ENCODE measurements at places on chromosomes 2 and 18.

DNA sequence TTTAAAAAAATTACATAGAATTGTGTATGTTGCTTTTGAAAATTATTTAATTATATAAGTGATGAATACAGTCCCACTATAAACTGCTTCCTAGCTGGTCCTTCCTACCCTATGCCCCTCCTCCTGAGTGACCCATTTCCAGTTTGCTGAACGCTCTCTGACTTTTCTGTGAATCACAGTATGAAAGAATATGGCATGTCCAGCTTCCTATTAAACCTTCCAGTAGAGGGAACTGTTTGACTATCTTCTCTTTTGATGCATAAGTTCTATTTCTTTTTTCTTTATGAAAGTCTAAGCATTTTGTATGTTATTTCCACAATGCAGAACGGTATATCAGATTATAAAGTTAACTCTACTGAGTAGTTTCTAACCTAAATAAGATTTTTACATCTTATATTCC, 41.3 kb downstream of the PSMG2 start:
- no peak overlapping the region for H3K27ac ChIP-seq
- DNase-seq, result peak; percentile 53
- no peaks in the 10 kb centered on the region for H3K36me3 ChIP-seq
- H3K4me3 ChIP-seq, result no peak overlapping the region
- no peaks in the 10 kb centered on the region for H3K4me1 ChIP-seq

DNA sequence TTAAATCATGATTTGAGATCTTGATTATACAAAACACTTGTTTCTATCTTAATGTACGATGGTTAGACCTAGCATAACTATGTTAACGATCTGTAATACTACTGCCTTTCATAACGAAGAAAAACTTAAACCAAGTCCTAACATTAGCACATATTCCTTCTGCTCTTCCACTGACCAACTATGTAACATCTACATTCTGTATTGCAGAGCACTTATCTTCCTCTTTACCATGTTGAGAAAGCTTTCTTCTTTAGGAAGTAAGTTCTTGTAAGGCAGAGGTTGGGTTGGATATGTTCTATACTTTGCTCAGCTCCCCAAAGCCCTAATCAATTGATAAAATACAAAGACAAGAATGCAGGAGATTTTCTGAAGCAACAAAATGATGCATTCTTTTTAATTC, 7.9 kb upstream of the ZNF407 start:
- no peaks in the 10 kb centered on the region for H3K4me1 ChIP-seq
- H3K36me3 ChIP-seq, result no peaks in the 10 kb centered on the region
- peaks cover 4% of the 10 kb centered on the region for H3K27me3 ChIP-seq
- DNase-seq, result no peak
- no peak overlapping the region for H3K4me3 ChIP-seq

DNA sequence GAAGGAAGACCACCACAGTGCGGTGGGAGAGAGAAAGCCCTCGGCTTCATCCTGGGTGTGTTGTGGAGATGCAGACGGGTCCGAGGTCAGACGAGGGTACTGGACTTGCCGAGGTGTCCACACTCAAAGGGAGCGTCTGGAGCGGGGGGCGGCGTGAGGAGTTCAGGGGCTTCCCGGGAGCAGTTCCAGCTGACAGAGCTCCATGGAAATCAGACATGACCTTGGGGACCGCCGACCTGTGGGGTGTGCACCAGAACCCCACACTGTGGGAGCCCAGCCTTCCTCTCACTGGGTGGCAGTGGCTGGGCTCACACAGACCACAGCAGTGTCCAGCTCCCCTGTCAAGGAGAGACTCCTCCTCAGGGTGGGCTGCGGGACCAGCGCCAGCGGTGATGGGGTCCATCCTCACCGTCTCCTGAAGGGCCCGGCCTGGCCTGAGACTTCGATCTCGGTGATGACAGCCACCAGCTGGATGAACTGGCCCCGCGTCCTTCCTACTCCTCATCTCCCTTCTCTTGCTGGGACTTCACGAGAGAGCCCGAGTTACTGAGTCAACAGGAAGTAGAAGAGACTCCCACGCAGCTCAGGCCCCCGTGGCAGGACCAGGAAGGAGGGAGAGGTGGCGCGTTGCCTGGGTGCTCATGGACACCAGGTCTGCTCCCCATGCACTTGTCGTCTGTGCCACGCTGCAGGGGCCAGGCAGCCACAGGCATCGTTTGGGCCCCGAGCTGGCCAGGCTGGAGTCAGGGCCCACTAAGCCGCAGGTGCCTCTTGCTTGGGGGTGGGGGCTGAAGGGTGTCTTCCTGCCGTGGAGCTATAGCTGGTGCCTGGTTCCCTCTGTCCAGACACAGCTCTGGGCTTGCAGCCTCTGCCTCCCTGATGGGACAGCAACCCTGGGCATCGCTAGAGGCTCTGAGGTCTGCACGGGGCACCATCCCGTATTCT, 101.9 kb upstream of the CTDP1 start:
- no peaks in the 10 kb centered on the region for H3K36me3 ChIP-seq
- peaks cover 19% of the 10 kb centered on the region for H3K4me1 ChIP-seq
- no peak overlapping the region for H3K4me3 ChIP-seq
- no peaks in the 10 kb centered on the region for H3K27me3 ChIP-seq
- DNase-seq, result no peak

- no peaks in the 10 kb centered on the region for H3K36me3 ChIP-seq
- peak overlapping the region; percentile 3 for H3K27ac ChIP-seq
- no peaks in the 10 kb centered on the region for H3K4me1 ChIP-seq
- peak; percentile 33 for DNase-seq
Measured at GRCh38 chr2:50347358-50348044, 684.4 kb downstream of the NRXN1 start.

DNA sequence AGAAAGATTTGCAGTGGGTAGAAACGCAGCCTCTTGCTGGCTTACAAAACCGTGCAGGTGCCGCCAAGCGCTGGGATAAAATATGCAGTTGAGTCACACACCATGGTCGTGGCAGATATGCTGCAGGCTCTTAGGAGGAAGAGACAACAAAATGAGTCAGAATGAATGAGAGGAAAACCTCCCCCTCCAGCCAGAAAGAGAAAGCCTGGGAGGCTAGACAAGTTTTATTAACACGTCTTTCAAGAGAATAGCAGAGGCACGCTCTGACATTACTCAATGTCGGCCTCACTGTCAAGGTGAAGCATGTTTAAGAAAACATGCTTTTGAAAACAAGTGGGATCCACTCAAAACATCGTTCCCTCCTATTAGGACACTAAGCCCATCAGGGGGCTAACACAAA, 37.1 kb upstream of the ZCCHC2 start:
- DNase-seq, result peak; percentile 72
- H3K27me3 ChIP-seq, result no peaks in the 10 kb centered on the region
- no peak overlapping the region for H3K4me3 ChIP-seq
- H3K36me3 ChIP-seq, result no peaks in the 10 kb centered on the region
- H3K4me1 ChIP-seq, result no peaks in the 10 kb centered on the region

DNA sequence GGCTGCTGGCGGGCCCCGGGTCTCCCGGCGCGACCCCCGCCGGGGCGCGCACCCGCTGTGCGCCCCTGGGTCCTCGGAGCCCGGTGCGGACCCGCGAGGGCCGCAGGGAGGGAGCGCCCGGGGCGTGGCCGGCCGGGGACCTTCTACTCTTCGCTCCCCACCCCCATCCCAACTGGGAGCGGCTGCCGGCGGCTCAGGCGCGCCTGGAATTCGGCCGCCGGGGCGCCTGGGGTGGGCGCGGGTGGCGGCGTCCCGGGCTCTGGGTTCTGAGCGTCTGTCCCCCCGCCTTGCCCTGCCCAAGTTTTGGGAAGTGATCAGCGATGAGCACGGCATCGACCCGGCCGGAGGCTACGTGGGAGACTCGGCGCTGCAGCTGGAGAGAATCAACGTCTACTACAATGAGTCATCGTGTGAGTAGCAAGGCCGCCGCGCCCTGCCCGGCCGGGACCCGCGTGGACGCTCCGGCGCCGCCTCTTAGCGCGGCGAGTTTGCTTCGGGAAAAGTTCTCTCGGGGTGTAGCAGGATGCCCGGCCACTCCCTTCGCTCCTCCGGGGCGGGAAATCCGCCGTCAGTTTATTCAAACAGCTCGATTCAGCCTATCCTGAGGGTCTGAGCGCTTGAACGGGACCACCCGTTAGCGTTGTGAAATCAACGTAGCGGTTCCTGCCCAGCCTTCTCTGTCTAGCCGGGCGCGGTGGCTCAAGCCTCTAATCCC, 502 bp downstream of the TUBB6 start:
- H3K4me1 ChIP-seq, result peaks cover 15% of the 10 kb centered on the region
- DNase-seq, result peak; percentile 91
- peak overlapping the region; percentile 98 for H3K27ac ChIP-seq
- H3K36me3 ChIP-seq, result no peaks in the 10 kb centered on the region

DNA sequence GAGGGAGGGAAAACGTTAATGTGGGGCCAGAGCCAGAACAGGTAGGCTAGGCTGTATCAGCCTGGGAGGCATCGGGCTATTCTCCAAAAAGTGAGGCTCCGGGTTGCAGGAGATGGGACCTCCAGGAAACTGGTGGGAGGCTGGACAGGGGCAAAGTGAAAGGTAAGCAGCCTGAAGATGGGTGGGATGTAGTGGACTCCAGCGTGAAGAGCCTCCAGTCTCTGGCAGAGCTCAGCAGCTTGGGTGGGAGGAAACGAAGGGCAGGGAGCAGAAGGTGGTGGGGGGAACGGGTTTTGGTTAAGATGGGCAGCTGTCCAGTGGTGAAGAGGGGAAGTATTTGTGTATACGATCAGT, 3.1 kb upstream of the EMX1 start:
- no peak overlapping the region for H3K27ac ChIP-seq
- H3K4me1 ChIP-seq, result peaks cover 28% of the 10 kb centered on the region
- H3K36me3 ChIP-seq, result no peaks in the 10 kb centered on the region
- H3K27me3 ChIP-seq, result peaks cover 96% of the 10 kb centered on the region
- H3K4me3 ChIP-seq, result no peak overlapping the region
- peak; percentile 2 for DNase-seq

DNA sequence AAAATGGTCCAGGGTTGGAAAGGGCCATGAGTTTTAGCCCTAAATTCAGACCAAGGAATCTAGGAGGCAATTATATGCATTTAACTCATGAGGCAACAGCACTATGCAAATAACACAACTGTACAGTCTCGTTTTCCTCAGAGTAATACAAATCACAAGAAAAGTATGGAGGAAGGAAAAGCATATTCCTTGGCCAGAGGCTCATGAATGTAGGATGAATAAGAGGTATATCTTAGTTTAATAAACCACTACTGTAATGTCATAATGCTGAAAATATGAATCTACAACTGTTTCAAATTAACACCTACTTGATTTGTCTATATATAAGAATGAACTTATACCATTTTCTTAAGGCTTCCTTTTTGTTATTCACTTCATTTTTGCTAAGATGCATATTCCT, 252.5 kb upstream of the TANK start:
- no peak overlapping the region for H3K4me3 ChIP-seq
- H3K27ac ChIP-seq, result no peak overlapping the region
- no peaks in the 10 kb centered on the region for H3K36me3 ChIP-seq
- no peaks in the 10 kb centered on the region for H3K27me3 ChIP-seq

- H3K4me3 ChIP-seq, result no peak overlapping the region
- no peak for DNase-seq
- H3K36me3 ChIP-seq, result no peaks in the 10 kb centered on the region
- no peaks in the 10 kb centered on the region for H3K27me3 ChIP-seq
Measured at GRCh38 chr2:172308253-172308935, 119.0 kb upstream of the ITGA6 start.

DNA sequence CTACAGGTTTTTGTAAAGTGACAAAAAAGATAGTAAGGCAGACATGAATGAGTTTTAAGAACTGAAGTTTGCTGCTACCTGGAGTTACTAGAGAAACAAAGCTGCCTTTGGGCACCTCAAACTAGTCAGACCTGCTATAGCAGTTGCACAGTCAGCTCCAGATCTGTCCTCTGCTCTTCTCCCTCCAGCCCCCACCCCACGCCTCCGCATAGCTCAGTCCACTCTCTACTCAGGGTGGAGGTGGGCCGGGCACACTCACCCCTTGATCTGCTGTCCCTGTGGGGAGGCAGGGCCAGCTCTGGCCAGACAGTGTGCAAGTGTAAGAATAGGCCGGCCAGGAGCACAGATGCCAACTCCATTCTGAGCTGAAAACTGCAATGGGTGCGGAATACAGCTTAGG, 4.1 kb downstream of the SERTAD2 start:
- peak; percentile 77 for DNase-seq
- no peaks in the 10 kb centered on the region for H3K36me3 ChIP-seq
- H3K27ac ChIP-seq, result peak overlapping the region; percentile 100
- no peaks in the 10 kb centered on the region for H3K27me3 ChIP-seq
- H3K4me1 ChIP-seq, result peaks cover 61% of the 10 kb centered on the region

DNA sequence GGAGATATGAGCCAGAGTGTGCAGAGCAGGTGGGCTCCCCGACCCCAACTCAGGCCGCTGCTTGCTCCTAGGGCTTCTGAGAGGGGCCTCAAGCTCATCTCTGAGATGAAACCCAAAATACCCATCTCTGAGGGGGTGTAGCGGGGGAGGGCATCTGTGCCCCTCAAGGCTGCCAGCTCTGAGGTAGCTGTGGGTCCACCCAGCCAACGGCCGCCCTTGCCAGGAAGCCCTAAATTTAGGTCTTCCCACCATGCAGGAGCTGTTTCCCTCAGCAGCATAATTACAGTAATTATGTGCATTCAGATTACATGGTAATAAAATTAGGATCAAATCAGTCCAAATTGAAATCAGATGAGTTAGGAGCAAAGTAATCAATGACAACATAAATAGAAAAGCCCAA, 97.8 kb upstream of the MCFD2 start:
- no peak for DNase-seq
- no peak overlapping the region for H3K27ac ChIP-seq
- H3K4me1 ChIP-seq, result peaks cover 3% of the 10 kb centered on the region
- no peaks in the 10 kb centered on the region for H3K36me3 ChIP-seq
- no peaks in the 10 kb centered on the region for H3K27me3 ChIP-seq

DNA sequence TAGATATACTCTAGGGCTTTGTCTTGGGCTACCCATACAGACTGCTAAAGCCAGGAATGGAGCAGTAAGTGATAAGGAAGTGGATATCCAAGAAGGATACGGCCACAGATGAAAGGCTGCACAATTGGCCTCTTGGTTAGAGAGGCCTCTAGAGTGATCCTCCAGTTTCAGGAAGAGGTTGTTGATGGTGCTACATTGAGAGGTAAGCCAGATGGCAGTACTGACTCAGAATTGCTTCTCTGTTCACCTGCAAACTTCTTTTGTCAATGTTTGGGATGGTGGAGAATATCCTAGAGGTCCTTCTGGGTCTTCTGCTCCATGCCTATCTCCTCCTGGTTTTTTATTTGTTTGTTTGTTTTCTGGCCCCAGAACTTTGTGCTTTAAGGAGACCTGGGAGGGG, 226.8 kb upstream of the LRRTM1 start:
- H3K4me3 ChIP-seq, result no peak overlapping the region
- no peaks in the 10 kb centered on the region for H3K36me3 ChIP-seq
- no peak overlapping the region for H3K27ac ChIP-seq
- H3K27me3 ChIP-seq, result no peaks in the 10 kb centered on the region
- H3K4me1 ChIP-seq, result no peaks in the 10 kb centered on the region

DNA sequence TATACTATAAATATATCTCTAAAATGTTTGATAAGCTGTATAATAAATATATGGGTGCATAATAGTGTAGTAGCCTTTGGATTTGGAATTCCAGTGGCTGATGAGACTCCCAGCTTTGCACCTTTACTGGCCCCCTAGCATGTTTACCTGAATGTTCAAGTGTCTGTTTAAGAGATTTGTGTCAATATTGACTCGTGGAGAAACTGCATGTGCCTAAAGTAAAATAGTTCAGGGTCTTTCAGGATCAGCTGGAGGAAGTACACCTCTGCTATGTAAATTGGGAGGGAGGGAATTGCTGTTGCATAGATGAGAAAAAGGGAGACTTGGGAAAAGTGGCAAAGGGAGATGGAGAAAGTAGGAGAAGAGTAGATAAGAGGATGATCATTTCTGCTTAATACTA, 23.9 kb downstream of the ME2 start:
- no peak overlapping the region for H3K27ac ChIP-seq
- H3K36me3 ChIP-seq, result no peaks in the 10 kb centered on the region
- H3K27me3 ChIP-seq, result no peaks in the 10 kb centered on the region
- no peak overlapping the region for H3K4me3 ChIP-seq
- no peak for DNase-seq

- H3K27ac ChIP-seq, result no peak overlapping the region
- peaks cover 9% of the 10 kb centered on the region for H3K27me3 ChIP-seq
- no peaks in the 10 kb centered on the region for H3K36me3 ChIP-seq
- no peak overlapping the region for H3K4me3 ChIP-seq
Measured at GRCh38 chr2:240153418-240153817, 13.0 kb upstream of the OTOS start.

All from hepatocyte (in vitro differentiated cells).